ENCODE measurements at places on chromosomes 2 and 18. TPM values are rescaled to one million over a fixed set of nuclear protein-coding genes. Genes with fewer than 3 reads are reported as not detected.

GRCh38 chr2:216292475-216292874 lies 79.8 kb downstream of the MARCHF4 start:
- no peak for DNase-seq

- no peak for DNase-seq
These were observed 7.7 kb downstream of the VRK2 start for GRCh38 chr2:58054264-58054663.

Gene PHLPP1
- 29.6 TPM for total RNA-seq

DNA sequence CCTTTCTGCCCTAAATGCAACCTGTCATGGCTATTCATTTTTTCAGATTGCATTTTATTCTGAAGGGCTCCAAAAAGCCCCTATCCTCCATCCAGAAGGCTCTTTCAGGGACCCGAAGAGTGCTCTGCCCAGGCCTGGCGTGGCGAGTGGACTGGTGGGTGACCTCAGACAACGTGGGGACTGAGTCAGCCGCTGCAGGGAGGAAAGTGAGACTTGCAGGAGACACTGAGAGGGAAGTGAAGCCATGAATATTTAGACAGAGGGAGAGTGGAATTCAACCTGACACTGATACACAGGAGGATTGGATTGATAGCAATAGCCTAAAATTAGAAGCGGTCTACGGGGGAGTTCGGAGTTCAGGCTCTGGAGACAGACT lies 63.6 kb upstream of the SIX2 start:
- no peak for DNase-seq

DNA sequence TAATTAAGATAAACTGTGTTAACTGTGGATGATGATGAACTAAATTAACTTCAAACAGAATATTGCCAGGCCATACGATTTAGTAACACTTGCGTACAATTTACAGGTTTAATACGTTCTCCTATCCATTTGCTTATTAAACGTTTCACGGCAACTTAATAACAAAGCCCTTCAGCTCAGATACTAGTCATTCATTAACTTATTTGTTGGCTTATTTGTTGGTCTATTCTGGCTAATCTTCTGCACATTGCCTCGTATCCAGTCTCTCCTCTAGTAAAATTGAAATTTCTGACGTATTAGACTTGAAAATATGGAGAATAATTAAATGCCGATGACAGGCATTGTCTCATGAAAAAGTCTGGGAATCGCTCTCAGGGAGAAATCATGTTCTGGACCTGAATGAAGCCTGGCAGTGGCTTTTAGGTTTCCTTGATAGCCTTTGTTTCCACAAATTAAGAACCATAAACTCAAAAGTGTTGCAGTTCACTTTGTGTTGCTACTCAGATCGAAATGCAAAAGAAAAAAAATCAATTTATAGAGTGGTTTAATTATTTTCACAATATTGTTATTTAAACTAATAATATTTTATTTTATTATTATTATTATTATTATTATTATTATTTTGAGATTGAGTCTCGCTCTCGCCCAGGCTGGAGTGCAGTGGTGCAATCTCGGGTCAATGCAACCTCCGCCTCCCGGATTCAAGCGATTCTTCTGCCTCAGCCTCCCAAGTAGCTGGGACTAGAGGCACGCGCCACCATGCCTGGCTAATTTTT lies 4.5 kb downstream of the SCLY start:
- no peak for DNase-seq

DNA sequence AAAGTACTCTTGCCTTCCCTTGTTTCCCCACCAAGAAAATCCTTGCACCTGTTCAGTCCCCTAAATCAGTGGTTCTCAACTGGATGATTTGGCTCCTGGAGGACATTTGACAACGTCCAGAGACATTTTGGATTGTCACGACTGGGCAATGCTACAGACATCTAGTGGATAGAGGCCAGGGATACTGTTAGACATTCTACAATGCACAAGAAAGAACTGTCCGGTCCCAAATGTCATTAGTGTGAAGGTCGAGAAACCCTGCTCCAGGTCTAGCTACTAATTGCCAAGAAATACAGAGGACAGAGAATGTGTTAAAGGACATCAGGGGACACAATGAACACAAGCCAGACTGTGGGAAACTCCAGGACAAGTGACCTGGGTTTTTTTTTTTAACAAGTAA lies 60.0 kb downstream of the LRP2 start:
- no peak for DNase-seq

- DNase-seq = no peak
These were observed 79.2 kb downstream of the ZDBF2 start for GRCh38 chr2:206353685-206354084.

Gene GYPC
- total RNA-seq = 84.4 TPM

Gene SEPTIN10
- total RNA-seq = 104 TPM

- DNase-seq = no peak
These were observed 250.0 kb downstream of the FHOD3 start for GRCh38 chr18:36547544-36547943.

GRCh38 chr2:145413261-145414030 lies 893.5 kb upstream of the ZEB2 start:
- no peak for DNase-seq

- no peak for DNase-seq
These were observed 124.5 kb downstream of the EN1 start for GRCh38 chr2:118722976-118723375.

DNA sequence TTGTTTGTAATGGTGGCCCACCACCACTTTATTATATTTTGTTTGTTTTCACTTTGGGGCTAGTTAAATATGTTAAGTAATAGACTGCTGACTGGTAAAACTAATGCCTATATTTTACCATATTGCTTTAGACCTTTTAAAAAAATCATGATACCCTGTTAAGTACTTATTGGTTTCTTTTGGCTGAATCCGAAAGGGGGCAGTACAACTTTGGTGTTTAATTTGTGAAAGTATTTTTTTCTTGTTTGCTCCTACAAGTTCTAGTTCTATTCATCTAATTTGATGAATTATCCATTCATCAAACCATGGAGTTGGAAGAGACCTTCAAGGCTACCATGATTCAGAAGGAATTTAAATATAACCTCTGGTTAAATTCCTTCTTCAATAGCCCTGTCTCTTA lies 147.0 kb downstream of the MBD5 start:
- DNase-seq = no peak

All from neural crest cell (in vitro differentiated cells).